ENCODE measurements at places on chromosomes 3 and 15. TPM values are rescaled to one million over a fixed set of nuclear protein-coding genes. Genes with fewer than 3 reads are reported as not detected.
A peak's percentile ranks its signal among the peaks of the same experiment; 100 is the strongest.

DNA sequence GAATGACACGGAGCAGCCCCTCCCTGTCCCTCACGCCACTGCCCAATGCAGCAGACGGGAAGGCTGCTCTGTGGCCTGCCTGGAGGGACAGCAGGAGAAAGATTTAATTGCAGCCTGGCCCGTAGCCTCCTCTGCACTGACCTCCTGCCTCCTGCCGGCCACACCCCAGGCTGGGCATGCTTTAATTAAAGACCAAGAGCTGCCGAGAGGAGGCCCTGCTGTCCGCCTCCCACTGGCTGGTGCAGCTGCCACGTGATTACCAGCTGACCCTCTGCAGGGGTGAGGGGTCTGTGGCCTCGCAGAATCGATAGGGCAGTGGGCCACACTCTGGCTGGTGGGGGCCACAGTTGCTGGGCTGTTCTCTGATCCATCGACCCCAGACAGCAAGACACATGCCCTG, 100.2 kb upstream of the PRR23E start:
- no peak for DNase-seq

GRCh38 chr3:130528120-130528519, 11.1 kb downstream of the COL6A6 start:
- DNase-seq: peak; percentile 64

DNA sequence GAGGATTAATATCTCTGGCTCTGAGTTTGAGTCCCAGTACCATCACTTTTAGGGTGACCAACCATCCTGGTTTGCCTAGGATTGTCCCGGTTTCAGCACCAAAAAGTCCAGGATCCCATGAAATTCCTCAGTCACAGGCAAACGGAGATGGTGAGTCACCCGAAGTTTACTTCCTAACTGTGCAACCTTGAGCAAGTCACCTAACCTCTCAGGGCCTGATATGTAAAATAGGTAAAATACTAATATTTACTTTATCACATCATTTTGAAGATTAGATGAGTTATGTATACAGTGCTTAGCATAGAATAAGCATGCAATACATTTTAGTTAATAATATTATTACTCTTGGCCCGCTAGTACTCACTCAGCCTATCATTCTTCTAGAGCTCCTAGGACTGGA, 91.1 kb upstream of the KCNMB2 start:
- DNase-seq: no peak

- no peak for DNase-seq
Measured at GRCh38 chr3:171122861-171123260, 96.3 kb upstream of the SLC2A2 start.

GRCh38 chr3:159458010-159458409, 530.6 kb upstream of the IL12A start:
- peak; percentile 53 for DNase-seq

The MEGF11 gene
- 0.33 TPM for total RNA-seq

DNA sequence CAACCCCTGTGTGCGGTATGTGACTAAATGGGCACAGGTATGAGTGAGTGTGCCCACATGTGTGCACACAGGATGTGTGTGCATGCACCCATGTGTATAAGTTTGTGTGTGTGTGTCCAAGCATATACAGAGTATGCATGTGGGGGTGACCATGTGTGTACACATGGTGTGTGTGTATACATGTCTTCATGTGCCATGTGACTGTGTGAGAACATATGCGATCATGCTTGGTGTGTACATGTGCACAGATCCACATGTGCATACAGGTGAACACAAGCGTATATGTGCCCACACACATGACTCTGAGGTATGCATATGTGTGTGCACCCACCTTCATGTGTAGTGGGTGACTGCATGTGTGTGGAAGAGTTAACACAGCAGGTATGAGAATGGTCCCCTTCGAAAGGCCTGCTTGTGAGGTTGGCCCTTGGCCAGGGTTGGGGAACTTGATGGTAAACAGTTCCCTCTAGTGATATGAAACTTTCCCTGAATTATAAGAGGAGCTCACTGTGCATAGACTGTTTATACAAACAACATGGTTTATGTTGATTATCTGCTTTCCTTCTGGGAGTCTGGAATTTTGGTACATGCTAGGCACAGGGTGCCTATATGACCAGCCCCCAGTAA, 10.3 kb downstream of the PFKFB4 start:
- DNase-seq: no peak

The LMAN1L gene
- total RNA-seq: not detected

GRCh38 chr3:64467255-64467944, 220.4 kb downstream of the ADAMTS9 start:
- DNase-seq: no peak

The SRGAP3 gene
- total RNA-seq: 3.7 TPM

DNA sequence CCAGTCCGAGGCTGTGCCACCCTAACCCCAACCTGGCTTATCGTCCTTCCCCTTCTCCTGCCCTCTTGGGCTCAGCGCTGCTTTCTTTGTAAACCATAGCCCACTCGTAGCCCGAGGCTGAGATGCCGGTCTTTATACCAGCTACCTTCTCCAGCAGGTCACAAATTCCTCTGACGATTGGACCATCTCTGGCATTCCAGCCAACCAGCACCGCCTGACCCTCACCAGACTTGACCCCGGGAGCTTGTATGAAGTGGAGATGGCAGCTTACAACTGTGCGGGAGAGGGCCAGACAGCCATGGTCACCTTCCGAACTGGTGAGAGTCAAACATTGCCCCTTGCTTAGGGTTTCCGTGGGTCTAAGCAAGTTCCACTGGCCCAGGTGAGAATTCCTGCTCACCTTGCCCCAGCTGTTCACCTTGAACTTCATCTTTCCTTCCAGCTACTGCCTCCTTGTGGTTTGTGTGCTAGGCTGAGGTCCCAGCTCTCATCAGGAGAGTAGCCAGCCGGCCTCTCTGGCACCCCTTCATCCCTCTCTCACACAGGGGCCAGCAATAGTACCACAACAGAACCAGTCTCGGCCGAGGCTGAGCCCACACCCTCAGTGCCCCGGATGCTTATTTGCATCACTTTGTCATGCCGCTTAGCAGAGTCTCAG, 66.7 kb downstream of the BOC start:
- no peak for DNase-seq

The TPRG1 gene
- total RNA-seq: 2.8 TPM

DNA sequence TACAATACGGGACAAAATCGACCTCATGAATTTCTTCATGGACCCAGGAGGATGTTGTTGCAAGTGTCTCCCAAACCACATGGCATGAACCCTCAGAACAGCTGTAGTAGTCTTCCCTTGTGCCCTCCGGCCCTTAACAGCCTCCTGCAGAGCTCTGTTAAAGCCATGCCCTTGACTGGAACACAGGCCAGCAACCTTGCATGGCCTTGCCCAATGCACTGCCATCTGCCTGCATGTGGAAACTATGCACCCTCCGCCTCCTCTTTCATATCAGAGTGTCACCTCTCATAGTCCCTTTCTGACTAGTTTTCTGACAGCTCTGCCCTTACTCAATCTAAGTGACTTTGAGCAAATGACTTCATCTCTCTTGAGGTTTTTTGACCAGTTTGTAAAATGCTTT, 39.4 kb upstream of the TRIM71 start:
- no peak for DNase-seq

DNA sequence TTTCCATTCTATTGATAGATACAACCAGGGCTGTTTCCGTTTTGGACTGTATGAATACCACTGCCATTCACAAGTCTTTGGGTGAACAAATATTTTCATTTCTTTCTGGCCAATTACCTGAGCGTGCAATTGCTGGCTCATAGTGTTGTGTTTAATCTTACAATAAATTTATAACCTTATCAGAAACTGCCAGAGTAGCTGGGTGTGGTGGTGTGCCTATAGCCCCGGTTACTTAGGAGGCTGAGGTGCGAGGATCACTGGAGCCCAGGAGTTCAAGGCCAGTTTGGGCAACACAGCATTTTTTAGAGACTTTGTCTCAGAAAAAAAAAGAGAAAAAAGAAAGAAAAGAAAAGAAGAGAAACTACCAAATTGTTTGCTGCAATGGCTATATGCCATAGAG, 5.4 kb upstream of the SLC6A6 start:
- no peak for DNase-seq

DNA sequence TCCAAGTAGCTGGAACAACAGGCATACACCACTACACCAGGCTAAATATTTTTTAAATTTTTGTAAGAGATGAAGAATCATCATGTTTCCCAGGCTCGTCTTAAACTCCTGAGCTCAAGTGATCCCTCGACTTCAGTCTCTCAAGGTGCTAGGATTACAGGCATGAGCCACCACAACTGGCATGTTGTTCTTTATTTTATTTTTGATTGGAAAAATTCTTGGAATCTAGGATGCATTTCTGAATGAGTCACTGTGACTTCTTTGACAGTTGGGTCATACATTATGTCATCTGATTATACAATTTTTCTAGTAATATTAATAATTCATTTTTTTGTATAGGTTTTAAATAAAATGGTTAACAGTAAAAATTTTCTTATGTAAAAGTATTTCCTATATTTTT, 870.2 kb downstream of the SI start:
- no peak for DNase-seq

DNA sequence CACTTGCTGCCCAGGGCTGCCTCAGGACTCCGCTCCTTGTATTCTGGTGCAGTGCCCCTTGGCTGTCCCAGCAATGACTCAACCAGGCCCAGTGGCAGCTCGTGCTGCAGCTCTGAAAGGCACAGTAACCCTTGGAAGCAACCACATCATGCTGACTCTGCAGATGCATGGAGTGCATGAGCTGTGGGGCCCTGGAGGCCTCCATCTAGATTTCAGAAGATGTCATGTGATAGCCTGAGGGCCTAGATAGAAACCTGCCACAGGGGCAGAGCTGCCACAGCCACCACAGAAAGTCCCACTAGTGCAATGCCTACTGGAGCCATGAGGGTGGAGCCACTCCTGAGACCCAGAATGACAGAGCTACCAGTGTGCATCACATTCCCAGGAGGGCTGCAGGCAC, 117.1 kb upstream of the SMAD3 start:
- DNase-seq: no peak

- DNase-seq: no peak
Measured at GRCh38 chr3:171028025-171028778, 1.7 kb upstream of the SLC2A2 start.

DNA sequence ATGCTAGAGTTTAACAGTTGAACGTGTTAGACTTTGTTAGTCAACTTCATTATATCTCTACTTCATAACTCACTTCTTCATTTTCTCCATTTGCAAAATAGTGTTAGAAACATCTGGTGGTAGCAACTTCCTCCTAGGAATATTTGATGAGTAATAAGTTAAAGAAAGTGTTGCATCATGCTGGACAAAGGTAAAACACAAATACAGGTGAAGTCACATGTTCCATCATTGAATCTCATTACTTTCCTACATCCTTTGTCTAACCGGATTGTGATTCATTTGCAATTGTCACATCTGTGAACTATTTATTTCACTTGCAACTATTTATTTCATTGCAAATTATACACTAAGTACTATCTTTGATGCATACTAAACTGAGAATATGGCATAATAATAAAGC, 186.5 kb downstream of the TUSC7 start:
- no peak for DNase-seq

GRCh38 chr3:80855482-80855881, 906.0 kb downstream of the GBE1 start:
- no peak for DNase-seq

- DNase-seq: peak; percentile 99
Measured at GRCh38 chr3:101573449-101574387, at the start of gene PCNP. TSS of gene PCNP (plus strand) at chr3:101574180. CDS start at chr3:101574216, 36 bp downstream.

The MST1R gene
- total RNA-seq: 6.6 TPM

- no peak for DNase-seq
Measured at GRCh38 chr15:88580532-88580931, 34.1 kb upstream of the DET1 start.

The CRYGS gene
- total RNA-seq: 1.2 TPM

The LYZL4 gene
- not detected for total RNA-seq

The CALML4 gene
- 45.8 TPM for total RNA-seq

GRCh38 chr15:52772766-52773165, 17.4 kb downstream of the ONECUT1 start:
- no peak for DNase-seq

DNA sequence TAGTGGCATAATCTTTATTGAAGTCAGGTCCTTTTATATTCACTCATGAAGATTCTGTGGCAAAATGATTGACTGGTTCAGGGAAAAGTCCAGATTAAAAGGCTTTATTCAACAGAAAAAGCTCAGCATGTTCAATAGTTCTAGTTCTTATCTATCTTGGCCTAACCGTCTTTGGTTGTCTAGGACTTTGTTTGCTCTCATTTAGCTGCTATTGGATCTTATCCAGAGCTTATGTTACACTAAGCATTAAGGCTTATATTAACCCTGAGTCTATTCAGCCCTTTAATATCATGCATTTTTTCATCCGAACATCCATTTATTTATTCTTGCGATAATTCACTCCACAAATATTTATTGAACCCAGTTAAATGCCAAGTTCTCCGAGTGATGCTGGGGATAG, 601.0 kb upstream of the SGO1 start:
- no peak for DNase-seq

The CEP70 gene
- 54.4 TPM for total RNA-seq

The ZNF501 gene
- total RNA-seq: 5.1 TPM

The PRR20G gene
- not detected for total RNA-seq

DNA sequence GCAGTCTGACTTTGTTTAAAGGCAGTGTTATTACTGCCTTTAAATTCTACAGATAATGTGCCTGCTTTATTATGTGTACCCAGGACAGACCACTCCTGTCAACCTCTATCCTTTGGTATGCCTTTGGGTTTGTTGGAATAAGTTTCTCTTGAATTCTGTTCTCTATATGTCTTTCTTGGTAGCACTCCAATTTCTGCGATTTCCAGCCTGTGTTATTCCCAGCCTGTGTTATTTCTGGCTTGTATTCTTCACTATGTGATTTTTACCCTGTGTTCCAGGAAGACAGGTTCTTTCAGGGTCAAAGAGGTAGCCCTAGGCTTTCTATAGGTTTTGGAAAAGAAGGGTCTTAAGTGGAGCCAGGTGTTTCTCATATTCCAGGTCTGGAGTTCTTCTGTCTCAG, 407.4 kb upstream of the AZI2 start:
- DNase-seq: no peak

- DNase-seq: no peak
Measured at GRCh38 chr15:80010131-80010673, 39.2 kb upstream of the BCL2A1 start.

The KLHL40 gene
- not detected for total RNA-seq

- no peak for DNase-seq
Measured at GRCh38 chr3:129593595-129594339, 12.7 kb downstream of the PLXND1 start.

DNA sequence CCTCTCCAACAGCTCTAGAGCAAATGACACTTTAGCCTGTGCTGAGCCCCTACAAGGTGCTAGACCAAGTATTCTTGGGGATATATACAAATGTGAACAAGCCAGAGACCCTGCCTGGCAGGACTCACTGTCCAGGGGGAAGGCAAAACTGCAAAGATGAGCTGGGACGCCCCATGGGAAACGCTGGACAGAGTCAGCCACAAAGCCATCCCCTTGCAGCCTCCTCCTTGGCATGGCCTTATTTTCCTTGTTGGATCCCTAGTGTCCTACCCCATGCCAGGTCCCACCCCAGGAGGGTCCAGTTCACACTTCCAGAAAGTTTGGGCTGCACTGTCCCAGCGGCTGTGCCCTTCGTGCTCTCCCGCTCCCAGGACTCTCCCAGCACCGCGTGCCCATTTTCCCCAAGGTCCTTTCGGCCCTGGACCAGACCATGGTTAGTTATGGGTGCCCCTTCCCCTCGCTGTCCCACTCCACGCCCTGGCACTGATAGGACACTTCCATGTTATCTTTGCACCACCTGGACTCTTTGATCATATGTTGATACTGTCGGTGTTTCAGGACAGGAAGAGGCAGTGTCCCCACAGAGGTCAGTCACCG, 5.8 kb upstream of the NRROS start:
- no peak for DNase-seq

The ALG1L2 gene
- total RNA-seq: not detected

Data from esophagus muscularis mucosa (tissue), 4 donors.